Heart right ventricle (tissue), 16 donors: ENCODE measurements at places on chromosomes 5 and 9.

- H3K4me1 ChIP-seq = peaks cover 39% of the 10 kb centered on the region
- H3K27me3 ChIP-seq = peaks cover 20% of the 10 kb centered on the region
- H3K36me3 ChIP-seq = no peaks in the 10 kb centered on the region
- no peak for DNase-seq
Observed at GRCh38 chr9:91907484-91908292, 42.3 kb downstream of the ROR2 start.

- H3K36me3 ChIP-seq = peaks cover 2% of the 10 kb centered on the region
- DNase-seq = no peak
- no peak overlapping the region for H3K4me3 ChIP-seq
Observed at GRCh38 chr5:37071901-37072581, 177.1 kb downstream of the CPLANE1 start.

GRCh38 chr5:83340511-83340918, 131.0 kb upstream of the VCAN start:
- H3K27me3 ChIP-seq = no peaks in the 10 kb centered on the region
- no peaks in the 10 kb centered on the region for H3K36me3 ChIP-seq
- H3K27ac ChIP-seq = no peak overlapping the region
- no peak for DNase-seq
- H3K4me3 ChIP-seq = no peak overlapping the region

GRCh38 chr9:38434365-38434764, 10.1 kb upstream of the IGFBPL1 start:
- peaks cover 4% of the 10 kb centered on the region for H3K27me3 ChIP-seq
- no peaks in the 10 kb centered on the region for H3K36me3 ChIP-seq
- H3K4me3 ChIP-seq = no peak overlapping the region
- H3K4me1 ChIP-seq = no peaks in the 10 kb centered on the region
- no peak for DNase-seq

GRCh38 chr9:128552744-128553440, 505 bp downstream of the SPTAN1 start:
- DNase-seq = peak; percentile 57
- H3K36me3 ChIP-seq = no peaks in the 10 kb centered on the region
- H3K27me3 ChIP-seq = no peaks in the 10 kb centered on the region
- peak overlapping the region; percentile 98 for H3K4me3 ChIP-seq
- peak overlapping the region; percentile 96 for H3K27ac ChIP-seq

DNA sequence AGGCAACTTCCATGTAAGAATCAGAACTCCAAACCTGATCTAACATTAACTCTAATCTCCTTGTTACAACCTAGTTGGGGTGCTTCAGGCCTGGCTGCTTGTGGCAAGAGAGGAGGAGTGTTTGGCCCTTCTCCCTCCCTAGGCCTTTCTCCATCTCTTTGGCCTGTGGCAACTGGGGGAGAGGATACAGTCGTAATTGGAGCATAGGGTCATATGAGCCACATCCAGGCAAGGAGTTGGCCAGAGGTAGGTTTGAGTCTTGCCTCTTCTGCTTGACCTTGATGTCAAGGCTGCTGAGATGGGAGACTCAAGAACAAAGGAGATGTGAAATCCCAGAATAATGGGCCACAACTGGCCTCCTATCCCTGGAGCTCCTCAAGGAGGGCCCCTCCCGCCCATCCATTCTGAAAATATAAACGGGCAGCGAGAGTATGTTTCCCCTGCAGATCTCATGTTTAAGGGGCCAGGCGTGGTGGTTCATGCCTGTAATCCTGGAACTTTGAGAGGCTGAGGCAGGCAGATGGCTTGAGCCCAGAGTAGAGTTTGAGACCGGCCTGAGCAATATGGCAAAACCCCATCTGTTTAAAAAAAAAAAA, 59.3 kb upstream of the ANGPTL2 start:
- H3K36me3 ChIP-seq = no peaks in the 10 kb centered on the region
- peaks cover 48% of the 10 kb centered on the region for H3K4me1 ChIP-seq
- H3K4me3 ChIP-seq = no peak overlapping the region

GRCh38 chr5:181221792-181222629, 1.1 kb upstream of the TRIM41 start:
- no peaks in the 10 kb centered on the region for H3K36me3 ChIP-seq
- peak overlapping the region; percentile 97 for H3K27ac ChIP-seq
- H3K27me3 ChIP-seq = peaks cover 7% of the 10 kb centered on the region
- peaks cover 18% of the 10 kb centered on the region for H3K4me1 ChIP-seq
- peak; percentile 91 for DNase-seq
- peak overlapping the region; percentile 66 for H3K4me3 ChIP-seq

DNA sequence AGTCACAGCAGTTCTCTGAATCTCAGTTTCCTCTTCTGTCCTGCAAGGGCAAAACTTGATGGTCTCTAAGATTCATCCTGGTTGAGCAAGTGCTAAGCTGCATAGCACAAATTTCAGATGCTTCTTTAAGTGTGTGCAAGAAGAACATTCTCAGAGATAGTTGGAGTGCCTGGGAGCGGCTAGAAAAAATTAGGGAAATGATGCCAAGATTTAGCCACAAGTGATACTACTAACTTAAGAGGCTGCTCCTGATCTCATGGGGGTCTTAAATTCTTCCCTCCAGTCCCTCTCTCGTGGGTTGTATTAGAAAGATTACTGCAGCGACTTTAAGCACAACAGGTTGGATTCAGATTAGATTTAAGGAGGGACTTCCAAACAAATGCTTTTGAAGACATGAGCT, 24.2 kb downstream of the INSYN2B start:
- H3K27ac ChIP-seq = no peak overlapping the region
- no peaks in the 10 kb centered on the region for H3K27me3 ChIP-seq
- H3K4me3 ChIP-seq = no peak overlapping the region
- no peak for DNase-seq
- no peaks in the 10 kb centered on the region for H3K4me1 ChIP-seq
- no peaks in the 10 kb centered on the region for H3K36me3 ChIP-seq

DNA sequence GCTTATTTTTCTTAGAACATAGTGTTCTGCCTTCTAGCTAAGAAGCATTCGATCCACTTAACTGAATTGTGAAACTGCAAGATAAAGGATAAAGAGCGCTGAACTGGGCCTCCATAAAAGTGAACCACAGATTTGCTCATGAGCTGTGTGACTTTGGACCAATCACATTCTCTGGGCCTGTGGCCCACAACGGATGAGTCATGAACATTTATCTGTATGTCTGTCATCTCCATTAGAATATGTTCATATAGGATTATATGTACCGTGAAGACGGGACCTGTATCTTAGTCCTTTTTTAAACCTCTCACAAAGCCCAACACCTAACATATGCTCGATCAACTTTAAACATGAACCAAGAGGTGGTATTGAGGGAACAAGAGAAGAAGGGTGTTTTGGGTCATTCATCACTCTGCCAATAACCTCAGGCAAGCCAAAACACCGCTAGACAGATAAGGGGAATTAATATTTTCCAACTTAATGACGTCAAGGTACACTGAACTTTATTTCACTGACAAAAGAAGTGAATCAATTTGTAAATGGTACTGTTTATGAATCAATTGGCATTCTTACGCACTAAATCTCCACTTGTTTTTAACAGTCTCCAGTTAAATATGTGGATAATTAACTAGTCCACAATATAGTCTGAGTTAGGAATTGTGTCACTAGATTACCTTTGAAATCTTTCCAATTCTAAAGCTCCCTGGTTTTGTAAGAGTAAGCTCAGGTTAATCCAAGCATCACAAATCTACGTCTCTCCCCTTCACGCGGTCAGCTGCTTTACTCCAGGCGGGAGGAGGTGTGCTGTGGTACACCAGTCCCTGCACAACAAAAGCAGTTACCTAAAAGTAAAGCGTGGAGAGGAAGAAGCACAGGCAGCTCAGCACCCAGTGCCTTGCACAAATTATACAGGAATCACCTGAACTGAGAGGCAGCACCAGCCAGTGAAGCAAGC, 1.6 kb downstream of the TMEM245 start:
- H3K36me3 ChIP-seq = no peaks in the 10 kb centered on the region
- peak overlapping the region; percentile 99 for H3K27ac ChIP-seq
- H3K27me3 ChIP-seq = no peaks in the 10 kb centered on the region
- H3K4me1 ChIP-seq = peaks cover 60% of the 10 kb centered on the region
- peak overlapping the region; percentile 81 for H3K4me3 ChIP-seq

DNA sequence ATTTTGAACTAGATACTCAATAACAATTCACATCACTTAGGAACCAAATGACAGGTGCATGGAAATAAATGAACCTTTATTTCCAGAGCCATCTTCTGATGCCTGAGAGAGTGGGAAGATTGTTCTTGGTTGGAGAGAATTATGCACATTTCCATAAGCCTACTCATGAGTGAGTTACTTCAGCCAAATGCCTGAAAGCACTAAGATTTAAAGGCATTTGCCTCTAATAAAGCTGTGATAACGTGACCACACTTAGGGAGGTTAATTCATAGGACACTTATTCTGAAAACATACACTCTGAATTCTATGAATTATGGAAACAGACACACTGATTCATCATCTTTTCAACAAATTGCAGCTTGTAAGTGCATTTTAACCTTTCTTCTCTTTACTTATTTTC, 40.0 kb downstream of the KCTD16 start:
- H3K4me1 ChIP-seq = no peaks in the 10 kb centered on the region
- H3K4me3 ChIP-seq = no peak overlapping the region
- H3K36me3 ChIP-seq = no peaks in the 10 kb centered on the region
- H3K27ac ChIP-seq = no peak overlapping the region

GRCh38 chr5:6721442-6721841, 8.2 kb downstream of the TENT4A start:
- DNase-seq = peak; percentile 35
- no peaks in the 10 kb centered on the region for H3K27me3 ChIP-seq
- H3K4me3 ChIP-seq = peak overlapping the region; percentile 40
- peak overlapping the region; percentile 69 for H3K27ac ChIP-seq
- no peaks in the 10 kb centered on the region for H3K36me3 ChIP-seq

DNA sequence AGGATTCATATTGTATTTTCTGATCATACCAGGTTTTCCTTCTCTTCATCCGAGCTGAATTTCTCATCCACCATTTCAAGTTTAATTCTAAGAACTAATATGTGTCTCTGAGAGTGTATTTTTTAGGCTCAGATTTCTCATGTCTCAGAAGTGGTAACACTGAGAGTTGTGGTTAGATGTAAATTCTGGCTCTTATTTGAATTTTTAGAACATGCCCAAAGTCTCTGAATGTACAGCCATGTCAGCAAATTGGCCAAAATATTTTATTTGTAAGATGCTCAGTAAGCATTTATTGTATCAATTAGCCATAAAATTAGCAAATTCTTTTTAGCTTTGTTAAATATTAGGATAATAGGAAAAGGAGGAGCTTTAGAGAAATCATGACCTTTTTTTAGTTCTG, 16.6 kb downstream of the SV2C start:
- no peaks in the 10 kb centered on the region for H3K36me3 ChIP-seq
- no peak overlapping the region for H3K27ac ChIP-seq
- H3K4me1 ChIP-seq = no peaks in the 10 kb centered on the region
- no peaks in the 10 kb centered on the region for H3K27me3 ChIP-seq
